ENCODE measurements at places on chromosomes 4 and X.

GRCh38 chr4:39620551-39621313 lies 17.9 kb downstream of the SMIM14 start:
- no peak for DNase-seq

DNA sequence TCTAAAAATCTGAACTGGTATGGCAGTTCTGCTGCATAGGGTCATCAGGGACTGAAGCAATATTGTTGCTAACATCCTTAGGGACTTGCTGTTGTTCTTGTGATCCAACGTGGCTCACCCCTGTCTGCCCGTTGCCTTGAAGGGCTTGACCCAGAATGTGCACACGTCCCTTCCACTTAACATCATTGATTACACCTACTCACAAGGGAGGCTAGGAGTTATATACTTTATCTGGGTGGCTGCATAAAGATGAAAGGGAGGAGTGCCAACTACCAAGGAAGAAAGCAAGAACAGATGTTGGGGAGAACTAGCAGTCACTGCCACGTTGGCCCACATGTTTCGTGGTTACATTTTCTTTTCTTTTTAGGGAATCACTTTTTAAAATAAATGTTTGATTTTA lies 34.0 kb downstream of the SLC9A6 start:
- no peak for DNase-seq

DNA sequence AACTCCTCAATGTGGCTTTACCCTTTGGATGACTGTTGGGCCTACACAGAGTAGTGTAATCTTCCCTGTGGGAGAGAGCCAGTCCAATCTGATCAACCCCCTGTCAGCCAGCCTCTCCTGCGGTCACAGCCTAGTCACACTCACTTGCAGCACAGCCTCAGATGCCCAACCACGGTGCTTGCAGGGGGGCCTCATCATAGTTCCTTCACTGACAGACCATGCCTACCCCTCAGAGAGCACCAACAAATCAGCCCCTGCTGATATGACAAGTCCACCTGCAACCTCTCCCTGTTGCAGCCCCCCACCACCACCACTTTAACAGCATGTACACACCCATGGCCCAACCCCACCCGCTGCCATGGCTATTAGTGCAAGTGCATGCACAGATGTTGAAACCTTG lies 146.8 kb downstream of the HMGN5 start:
- no peak for DNase-seq

DNA sequence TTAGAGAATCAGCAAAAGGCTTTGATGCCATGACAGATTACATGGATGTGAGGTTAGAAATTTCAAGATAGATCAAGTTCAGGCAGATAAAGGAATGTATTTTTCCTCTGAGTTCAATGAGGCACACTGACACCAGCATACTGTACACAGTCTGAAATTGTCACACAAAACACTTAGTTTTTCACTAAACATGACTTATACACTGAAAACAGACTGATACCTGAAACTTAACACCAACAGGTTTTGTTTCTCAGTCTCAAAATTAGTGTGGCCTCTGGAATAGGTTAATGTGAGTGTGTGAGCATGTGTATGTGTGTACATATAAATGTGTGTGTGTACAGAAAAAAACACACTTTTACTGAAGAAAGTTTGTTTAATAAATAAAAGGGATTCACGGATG lies 129.9 kb upstream of the SLITRK2 start:
- DNase-seq: no peak

- DNase-seq: no peak
Measured at GRCh38 chr4:184595430-184595829, 53.8 kb downstream of the CASP3 start.

DNA sequence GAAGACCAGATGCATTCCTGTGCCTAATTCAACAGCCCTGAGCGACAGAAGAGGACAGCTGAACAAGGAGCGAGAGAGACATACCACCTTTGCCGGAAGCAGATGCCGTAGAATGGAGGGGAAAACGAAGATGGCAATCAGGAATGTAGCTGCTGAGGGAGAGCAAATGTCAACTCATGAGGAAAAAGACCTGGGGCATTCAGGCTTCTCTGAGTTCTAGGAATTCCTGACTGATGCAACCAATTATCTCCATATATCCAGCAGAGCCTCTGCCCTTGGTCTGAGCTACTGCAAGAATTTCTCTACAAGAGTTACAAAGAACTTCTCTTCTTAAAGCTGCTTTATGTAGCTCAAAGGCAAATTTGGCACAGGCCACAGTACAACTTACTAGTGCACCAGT lies 40.5 kb upstream of the INPP4B start:
- no peak for DNase-seq

DNA sequence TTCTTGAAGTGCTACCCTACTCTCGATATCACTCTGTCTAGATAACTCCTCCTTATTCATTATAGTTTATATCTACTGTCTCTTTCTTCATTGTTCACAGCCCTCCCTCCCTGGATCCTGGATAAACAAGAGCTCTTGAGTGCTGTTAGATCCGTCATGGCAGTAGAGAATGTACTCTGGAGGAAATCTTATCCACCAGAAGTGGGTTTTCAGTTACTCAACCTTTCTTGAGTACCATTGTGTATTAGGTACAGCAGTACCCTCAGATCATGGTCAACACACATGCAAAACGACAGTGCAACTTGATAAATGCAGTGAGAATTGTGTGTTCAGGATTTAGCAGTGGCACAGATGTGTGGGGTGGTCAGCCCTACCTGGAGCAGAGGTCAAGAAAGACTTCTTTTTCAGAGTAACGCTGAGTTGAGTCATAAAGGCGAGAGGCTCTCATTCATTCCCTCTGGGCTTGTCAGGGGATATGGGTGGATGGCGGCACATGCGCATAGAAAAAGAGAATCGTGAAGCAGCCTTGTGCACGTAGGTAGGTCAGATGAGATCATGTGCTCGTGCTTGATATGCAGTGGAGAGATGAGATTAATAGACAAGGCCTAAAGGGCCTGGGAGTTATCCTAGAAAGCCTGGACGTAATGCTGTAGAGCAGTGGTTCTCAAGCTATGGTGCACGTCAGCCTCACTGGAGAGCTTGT lies 89.5 kb downstream of the SNX25 start:
- no peak for DNase-seq

DNA sequence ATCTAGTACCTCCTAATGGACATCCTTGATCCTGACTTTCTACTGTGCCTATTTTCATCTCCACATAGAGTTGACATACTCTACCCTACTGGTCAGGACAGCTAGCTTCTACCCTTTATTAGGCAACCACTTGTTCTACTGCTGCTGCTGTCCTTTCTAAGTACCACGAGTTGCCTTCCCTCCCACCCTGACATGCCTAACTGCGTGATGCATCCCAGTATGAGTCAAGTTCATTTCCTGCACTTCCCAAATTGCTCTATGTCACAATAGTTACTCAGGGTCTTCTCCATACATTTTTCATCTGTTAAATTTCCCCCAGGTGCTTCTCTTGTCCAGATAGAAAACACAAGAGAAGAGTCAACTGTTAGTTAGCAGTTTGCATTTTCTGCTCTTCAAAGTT lies 133.4 kb downstream of the TBC1D19 start:
- no peak for DNase-seq

- no peak for DNase-seq
Measured at GRCh38 chrX:136754651-136755050, 26.1 kb downstream of the ARHGEF6 start.

DNA sequence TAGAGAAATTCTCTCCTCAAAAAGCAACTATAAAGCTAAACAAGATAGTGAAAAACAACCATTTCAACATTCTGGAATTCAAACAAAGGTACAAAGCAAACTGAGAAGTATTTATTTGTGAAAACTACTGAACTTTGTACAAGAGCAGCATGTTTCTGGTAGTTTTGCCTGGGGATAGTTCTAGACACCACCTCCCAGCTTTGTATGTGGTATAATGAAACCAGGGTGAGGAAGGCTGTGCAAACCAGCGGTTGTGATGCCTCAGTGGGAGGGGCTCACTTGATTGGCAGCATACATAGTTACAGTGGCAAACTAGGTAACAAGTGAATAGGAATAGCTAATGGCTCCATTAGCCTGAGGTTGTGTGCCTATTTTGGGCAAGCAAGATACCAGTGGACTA lies 18.6 kb upstream of the FRMD7 start:
- DNase-seq: no peak

DNA sequence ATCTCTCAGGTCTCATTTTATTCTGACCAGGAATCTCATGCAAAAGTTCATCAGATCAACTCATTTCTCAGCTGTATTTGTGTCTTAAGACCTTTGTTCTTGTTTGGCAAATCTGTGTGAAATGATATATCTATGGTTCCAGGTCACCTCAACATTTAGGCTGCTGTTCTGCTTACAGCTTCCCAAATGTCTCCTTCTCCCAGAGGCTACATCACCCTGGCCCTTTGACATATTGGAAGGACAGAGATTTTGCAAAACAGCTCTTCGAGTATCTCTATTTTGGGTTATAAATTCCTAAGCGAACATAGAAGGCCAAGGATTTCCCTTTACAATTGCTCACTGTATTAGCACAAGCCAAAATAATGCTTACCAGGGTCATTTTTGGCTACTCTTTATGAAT lies 57.5 kb upstream of the GIMD1 start:
- no peak for DNase-seq

- DNase-seq: no peak
Measured at GRCh38 chrX:114065577-114066223, 518.2 kb upstream of the HTR2C start.

GRCh38 chr4:52641854-52642563 lies 17.1 kb downstream of the USP46 start:
- no peak for DNase-seq

- DNase-seq: no peak
Measured at GRCh38 chr4:189804894-189805293, 135.8 kb upstream of the FRG1 start.

- no peak for DNase-seq
Measured at GRCh38 chr4:58935332-58935731, 1825.1 kb upstream of the IGFBP7 start.

- DNase-seq: no peak
Measured at GRCh38 chr4:86991994-86992393, 57.2 kb downstream of the AFF1 start.

- DNase-seq: no peak
Measured at GRCh38 chrX:128975745-128976144, 547.5 kb downstream of the SMARCA1 start.

DNA sequence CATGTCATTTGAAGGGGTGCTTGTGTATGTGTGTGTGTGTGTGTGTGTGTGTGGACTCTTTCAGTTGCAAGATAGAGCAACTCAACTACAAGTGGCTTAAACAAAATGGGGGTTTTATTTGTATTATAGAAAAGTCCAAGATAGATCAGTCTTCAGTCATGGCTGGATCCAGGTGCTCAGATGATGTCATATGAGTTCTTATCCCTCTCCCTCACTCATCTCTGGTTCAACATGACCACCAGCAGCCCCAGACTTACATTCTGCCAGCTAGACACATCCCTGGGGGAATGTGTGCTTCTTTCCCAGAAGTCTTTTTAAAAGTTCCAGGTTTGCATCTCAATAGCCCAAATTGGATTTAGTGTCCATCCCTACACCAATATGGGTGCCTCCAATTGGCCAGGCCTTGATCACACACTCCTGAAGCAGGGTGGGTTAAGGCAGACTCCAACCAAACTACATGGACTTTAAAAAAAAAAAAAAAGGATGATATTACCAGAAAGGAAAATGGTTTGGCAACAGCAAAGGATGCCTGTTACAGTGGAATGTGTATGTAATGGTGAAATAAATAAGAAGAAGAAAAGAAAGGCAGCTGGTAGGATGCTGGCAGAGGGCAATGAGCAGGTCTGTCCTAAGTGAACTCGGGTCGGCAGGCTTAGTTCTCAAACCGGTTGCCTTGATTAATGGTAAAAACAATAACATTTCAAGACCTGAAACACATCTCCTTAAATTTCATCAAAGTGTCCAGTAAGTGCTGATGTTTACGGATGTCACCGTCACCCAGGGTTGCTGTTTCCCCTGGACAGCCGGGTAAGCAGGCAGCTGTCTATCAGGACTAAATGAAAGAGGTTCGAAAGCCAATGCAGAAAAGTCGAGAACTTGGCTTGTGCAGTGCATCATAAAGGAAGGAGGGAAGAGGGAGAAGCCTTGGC lies 107.7 kb downstream of the SMIM20 start:
- no peak for DNase-seq

- DNase-seq: no peak
Measured at GRCh38 chr4:11739992-11740391, 311.3 kb upstream of the HS3ST1 start.

GRCh38 chr4:168832763-168833575 lies 177.1 kb downstream of the CBR4 start:
- DNase-seq: peak; percentile 42

- no peak for DNase-seq
Measured at GRCh38 chr4:13181681-13182080, 302.5 kb downstream of the RAB28 start.

DNA sequence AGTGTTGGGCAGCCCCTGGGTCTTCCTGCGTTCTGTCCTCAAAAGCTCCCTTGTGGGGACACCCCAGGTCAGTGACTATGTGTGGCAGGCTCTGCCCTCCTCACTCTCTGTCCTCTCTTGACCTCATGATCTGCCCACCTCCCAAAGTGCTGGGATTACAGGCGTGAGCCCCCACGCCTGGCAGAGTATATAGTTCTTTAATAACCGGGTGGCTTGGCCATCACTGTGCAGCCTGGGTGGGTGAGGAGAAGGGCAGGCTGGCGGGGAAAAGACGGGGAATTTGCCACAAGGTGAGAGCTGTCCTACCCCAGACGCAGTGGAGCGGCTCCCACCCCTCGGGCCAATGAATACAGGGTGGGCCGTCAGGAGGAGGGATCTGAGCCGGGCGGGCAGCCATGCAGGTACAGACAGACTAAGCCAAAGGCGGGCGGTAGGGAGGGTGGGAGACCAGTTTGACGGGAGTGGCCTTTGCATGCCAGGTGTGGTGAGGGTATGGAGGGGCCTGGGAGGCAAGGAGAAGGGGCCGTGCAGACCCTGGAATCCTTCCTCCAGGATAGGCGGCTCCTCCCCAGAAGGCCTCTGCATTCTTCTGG lies 2.5 kb downstream of the SH3BP2 start:
- peak; percentile 12 for DNase-seq

DNA sequence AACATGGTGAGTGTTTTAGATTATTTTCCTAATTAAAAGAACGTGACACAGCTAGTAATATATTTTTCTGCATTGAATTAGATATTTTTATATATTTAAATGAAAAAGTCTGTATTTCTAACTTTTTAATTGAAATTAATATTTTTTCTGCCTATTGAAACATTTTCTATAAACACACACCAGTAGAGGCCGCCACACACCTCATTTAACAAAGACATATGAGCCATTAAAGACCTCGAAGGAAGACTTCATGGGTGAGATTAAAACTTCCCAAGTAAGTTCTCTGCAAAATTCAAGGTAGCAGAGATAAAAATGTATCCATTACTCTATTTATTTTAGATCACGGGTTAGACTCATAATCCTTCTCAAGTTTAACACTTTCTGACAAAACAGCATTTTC lies 8.3 kb downstream of the SLITRK2 start:
- no peak for DNase-seq
